ENCODE measurements at places on chromosomes 6 and 20.

- DNase-seq, result no peak
These were observed 277.5 kb upstream of the ZFP64 start for GRCh38 chr20:52469128-52469527.

DNA sequence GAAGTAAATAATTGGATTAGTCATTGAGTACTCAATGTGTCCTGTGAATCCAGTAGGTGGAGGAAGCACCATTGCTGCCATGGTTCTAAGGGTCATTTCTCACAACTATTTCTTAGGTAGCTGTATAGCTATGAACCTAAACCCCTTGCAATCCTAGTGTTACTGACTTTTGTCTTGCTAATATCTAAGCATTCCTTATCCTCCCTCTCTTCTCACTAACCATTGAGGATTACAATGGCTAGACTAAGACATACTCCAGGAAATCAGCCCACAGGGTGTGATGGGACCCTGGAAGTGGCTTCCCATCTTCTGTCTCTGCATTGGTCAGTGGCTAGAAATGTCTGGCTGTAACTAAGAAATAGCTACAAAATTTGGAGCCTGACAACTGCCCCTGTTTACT is 27.3 kb upstream of the FOXA2 start:
- DNase-seq, result no peak

DNA sequence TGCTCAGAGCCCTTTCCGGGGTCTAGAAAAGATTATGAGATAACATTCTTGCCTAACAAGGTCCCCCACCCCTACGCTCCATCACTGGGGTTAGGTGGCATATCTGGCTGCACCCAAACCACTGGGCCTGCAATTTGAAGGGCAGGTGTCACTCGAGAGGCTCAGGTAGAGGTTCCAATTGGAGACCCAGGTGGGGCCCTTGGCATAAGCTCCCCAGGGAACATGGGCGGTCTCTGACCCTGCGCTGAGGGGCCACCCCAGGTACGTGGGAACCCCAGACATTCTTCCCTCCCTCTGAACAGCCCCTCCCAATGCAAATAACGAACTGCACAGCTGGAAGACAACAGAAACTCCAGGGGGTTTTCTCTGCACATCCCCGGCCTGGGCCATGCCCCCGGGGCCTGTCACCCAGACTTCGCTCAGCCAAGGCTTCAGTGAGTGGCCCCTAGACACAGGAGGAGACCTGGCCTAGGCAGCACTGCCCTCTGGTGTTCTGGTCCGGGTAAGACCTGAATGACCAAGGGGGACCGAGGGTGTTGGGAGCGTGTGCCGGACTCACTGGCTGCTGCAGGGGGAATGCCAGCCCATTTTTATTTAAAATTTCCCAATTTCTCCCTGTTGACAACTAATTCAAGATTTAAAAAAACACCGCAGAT is 47.5 kb downstream of the DSTN start:
- peak; percentile 44 for DNase-seq

GRCh38 chr6:90820436-90820835 is 233.6 kb upstream of the MAP3K7 start:
- no peak for DNase-seq

DNA sequence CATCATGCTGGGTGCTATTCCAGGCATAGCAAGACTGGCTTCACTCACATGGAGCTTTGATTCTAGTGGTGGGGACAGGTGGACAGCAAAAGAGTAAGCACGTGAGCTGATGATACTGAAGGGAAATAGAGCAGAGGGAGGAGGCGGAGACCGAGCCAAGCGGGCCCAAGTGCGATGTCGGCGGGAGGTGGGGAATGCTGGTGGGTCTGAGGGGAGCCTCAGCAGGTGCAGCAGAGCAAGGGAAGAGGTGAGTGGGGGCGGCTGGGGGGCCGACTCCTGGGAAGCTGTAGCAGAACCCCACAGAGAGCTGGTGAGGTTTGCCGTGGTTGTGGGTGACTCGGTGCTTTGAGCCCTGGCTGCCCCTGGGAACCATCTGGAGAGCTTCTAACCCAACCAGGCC is 10.2 kb downstream of the RTEL1 start:
- no peak for DNase-seq

GRCh38 chr20:54431156-54431944 is 44.0 kb upstream of the DOK5 start:
- peak; percentile 61 for DNase-seq

- no peak for DNase-seq
These were observed 154.5 kb upstream of the PRND start for GRCh38 chr20:4567170-4567569.

GRCh38 chr20:57747861-57748481 is 38.2 kb upstream of the PMEPA1 start:
- no peak for DNase-seq

DNA sequence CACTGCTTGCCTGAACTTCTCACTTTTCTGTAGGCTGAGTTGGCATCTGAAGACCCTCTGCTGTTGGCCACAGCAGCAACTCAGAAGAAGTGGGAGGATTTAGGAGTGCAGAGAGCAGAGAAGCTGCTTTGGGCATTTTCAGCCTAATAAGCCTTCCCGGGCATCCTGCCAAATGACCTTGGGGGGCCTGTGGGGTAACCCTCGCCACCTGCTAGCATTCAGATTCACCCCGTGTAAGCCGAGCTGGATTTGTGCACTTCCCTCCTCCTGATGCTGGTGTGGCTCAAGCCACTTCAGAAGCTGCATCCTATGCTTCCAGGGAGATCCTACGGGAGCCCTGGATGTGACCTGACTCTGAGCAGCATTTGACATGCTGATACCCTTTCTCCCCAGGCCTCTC is 114.8 kb downstream of the LRFN2 start:
- no peak for DNase-seq

DNA sequence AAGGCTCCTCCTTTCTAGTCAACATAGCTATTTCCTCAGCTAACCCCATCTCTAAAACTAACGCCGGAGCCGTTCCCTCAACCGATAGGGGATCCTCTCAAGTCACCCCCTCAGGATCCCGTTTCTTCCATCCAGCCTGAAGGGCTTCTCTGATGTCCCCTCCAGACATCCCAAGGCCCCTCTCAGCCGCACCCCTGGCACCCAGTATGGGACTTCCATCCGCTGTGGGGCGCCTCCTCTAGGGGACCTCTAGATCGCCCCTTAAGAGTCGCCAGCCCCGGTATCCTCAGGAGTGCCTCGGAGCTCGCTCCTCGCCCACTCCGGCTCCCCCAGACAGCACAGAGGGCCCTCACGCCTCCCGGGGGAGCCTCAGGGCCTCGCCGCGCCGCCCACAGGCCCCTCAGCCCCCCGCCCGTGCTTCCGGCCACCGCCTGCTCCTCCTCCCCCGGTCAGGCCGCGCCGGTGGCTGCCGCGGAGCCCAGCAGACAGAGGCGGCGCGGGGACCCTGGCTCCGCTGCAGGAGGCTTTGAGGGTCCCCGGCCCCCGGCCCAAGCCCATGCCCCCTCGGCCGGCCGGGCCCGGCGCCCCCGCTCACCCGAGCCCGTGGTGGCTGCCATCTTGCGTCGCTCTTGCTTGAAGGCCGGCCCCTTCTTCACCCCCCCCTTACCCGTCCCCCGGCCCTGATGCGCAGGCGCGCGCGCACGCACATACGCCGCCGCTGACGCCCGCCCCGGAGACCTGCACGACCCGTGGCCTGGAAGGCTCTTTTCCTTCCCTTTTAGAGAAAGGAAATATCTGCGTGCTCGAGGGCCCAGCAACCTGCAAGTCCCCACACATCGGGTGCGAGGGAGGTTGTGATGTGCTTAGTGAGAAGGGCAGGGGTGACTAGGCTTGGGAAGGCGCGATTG is at the start of gene UBE2V1:
Gene UBE2V1 (minus strand): TSS at position 639 of the 908 bp plus-strand sequence. CDS start 22 bp downstream, at position 617.
- DNase-seq, result peak; percentile 77

DNA sequence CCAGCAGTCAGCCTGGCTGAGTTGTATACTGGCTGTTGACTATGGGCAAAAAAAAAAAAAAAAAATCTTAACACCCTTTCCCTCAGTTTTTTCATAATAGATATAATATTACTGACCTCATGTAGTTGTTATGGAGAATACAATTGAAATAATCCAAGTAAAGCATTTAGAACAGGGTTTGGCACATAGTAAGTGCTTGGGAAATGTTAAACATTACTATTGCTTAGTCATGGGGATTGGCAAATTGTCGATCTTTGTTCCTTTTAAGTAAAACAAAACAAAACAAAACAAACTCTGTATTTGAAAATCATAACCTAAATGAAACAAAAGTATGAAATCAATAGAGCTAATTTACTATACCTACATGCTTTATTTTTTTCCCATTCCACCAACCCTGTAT is 458.4 kb downstream of the GRIK2 start:
- DNase-seq, result peak; percentile 69

DNA sequence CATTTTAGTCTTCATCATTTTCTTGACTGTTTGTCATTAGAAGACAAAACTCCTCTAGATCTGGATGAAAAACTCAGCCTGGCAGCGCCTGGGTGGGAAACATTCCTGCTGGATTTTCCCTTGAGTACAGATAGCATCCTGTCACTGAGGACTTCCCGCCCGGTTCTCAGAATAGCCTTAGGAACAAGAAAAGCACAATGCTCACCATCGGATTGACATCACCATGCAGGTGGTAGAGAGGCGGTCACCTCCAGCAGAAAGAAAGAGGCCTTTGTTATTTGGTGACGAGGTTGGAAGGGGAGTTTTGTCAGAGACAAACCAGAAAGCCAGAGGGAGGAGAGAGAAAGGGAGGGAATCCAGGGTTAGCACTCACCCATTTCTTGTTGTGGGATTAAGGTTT is 39.8 kb downstream of the KIF25 start:
- DNase-seq, result no peak

DNA sequence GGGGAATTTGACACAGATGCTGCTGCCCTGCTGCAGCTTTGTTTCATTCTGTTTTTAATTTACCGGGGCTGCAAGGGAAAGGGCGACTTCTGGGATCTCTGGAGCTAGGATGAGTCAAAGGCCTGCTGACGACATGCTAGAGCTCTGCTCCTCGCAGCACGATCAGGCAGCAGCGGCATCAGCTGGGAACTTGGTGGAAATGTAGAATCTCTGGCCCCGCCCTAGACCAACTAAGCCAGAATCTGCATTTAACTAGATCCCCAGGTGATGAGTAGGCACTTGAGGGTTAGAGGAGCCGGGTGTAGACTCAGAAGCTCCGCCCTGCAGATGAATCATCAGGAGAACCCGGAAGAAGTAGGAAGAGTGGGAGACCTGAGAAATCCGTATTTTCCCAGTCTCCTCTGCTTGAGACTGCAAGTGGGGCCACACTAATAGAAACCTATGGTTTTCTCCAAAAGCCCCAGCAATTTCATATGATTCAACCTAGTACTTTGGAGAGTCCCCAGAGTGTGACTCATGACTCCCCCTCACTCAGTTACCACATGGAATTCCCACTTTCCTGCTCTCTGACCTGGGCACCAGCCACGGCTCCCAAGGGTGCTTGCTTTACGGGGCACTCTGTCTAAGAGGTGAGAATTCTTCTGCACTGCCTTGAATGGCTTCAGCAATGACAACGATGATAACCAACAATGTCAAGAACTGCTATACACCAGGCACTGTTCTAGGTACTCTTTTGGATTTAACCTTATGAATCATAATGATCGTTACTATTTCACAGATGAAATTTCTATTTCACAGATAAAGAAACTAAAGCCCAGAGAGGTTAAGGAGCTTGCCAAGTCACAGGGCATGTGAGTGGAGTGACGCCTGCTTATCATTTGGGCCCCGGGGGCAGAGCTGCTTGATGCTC is 18.1 kb downstream of the TUBB2B start:
- DNase-seq, result peak; percentile 98

GRCh38 chr6:125945378-125946141 is 11.0 kb upstream of the HINT3 start:
- DNase-seq, result no peak

- no peak for DNase-seq
These were observed 119.0 kb upstream of the MCHR2 start for GRCh38 chr6:100112855-100113508.

DNA sequence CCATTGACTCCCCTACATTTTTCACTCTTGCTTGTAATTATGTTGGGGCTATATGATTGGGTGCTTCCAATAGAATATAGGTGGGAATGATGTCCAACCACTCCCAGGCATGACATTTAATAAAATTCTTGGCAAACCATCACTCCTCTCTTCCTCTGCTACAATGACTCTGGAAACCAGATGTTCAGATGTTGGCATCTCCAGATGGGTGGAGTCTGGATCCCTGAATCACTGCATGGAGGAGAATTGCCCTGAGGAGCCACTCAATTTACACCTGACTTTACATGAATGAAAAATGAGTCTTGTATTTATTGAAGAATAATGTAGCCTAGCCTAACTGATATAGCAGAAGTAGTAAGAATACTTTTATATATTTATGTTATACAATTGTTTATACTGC is 306.7 kb upstream of the SUPT3H start:
- peak; percentile 51 for DNase-seq

GRCh38 chr6:71406865-71407860 is 118.6 kb downstream of the OGFRL1 start:
- DNase-seq, result no peak

GRCh38 chr20:4949833-4950178 is 51.5 kb downstream of the SLC23A2 start:
- DNase-seq, result peak; percentile 58

- DNase-seq, result no peak
These were observed 188.6 kb downstream of the SYNDIG1 start for GRCh38 chr20:24657878-24658620.

DNA sequence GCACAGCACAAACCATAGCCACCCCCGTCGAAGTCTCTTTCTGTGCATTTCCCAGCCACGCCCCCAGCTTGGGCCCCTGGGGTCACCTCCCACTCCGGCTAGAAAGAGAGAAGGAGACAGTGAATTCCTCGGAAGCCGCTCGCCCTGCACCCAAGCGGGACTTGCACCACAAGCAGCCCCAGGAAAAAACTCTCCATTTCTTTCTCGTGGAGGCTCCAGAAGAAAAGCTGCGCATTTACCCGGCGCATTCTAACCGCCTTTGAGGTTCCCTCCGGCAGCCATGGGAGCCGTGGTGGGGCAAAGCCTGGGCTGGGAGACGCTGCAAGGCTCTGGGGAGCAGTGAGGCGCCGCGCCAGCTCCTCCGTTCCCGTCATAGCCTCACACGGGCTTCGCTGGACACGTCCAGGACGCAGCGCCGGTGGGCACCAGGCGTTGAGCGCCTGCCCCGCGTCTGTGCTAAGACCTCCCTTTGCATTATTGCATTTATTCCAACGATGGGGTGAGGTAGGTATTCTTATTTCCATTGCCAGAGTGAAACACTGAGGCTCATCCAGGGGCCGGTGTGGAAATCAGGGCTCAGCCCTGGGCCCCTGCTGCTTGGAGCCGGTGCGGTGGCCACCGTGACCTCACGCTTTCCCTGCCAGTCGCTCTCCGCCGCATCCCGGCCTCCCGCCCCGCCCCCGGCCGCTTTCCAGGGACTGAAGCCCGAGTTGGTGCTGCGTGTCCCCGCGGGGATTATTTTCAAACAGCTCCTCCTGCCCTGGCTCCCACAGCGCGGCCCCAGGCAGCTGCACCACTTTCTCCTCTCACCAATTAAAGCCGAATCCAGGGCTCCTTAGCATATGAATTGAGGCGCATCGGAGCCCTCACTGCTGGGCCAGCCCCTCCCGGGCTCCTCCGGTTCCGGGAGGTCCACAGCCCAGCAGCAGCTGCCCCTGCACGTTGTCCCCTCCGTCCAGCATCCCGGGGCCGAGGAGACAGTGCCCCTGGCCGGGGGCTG is 148.3 kb upstream of the AFDN start:
- no peak for DNase-seq

DNA sequence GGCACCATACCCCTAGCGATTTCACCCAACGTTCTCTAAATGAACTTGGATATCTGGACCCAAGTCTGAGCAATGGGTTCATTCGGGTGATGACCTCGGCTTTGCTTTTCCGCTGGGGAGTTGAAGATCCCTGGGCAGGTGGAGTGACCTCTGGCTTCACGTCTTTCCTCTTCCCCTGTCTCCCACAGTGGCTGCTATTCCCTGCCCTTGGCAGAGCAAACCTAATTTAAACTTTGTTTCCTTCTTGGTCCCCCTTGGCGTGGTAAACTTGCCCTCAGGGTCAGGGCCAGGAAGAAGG is 7.8 kb upstream of the TFAP2A start:
- no peak for DNase-seq

Measured in fibroblast of mammary gland (primary cell).